ENCODE measurements at places on chromosomes 7 and 10. TPM values are rescaled to one million over a fixed set of nuclear protein-coding genes. Genes with fewer than 3 reads are reported as not detected.

DNA sequence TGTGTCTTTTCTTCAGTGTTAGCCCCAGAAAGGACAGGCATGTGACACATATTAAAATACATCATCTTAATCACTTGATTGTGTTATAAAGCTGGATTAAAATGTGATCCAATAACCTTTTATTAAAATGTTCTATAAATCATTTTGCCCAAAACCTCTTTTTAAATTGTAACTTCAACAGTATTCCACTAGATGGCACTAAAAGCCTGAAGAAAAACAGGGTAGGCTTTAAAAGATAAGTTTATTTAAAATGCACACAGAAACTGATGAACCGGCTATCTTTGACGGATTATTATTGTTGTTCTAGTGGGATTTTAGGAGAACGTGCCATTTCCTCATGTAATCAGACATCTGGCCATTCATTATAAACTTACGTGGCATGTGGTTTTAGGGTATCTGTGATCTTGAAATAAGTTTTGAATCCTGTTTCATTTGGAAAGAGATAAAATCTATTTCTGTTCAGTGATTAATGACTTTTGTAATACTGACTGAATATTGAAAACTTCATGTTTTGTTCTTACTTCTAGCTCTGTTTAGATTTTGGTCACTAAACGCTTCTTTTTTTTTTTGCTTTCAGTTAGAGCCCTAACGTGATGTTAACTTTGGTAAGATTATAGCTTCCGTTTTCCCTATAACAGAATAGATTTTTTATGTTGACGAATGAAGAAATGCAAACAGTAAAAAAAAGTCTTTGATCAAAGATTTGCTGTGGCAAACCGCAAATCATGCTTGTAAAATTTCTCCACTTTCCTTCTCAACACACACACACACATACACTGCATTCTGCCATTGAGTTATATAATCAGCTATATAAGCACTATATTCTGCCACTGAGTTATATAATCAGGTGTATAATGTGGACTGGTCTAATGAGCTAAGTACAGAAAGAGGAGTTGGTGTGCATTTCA lies 13.6 kb downstream of the VPS50 start:
- no peak for DNase-seq

- DNase-seq, result no peak
Measured at GRCh38 chr10:48291190-48291589, 15.3 kb upstream of the MAPK8 start.

- no peak for DNase-seq
Measured at GRCh38 chr7:137886746-137887145, 40.0 kb upstream of the DGKI start.

- no peak for DNase-seq
Measured at GRCh38 chr7:157253850-157254249, 83.0 kb upstream of the DNAJB6 start.

The GPR15LG gene
- total RNA-seq, result 19.3 TPM

DNA sequence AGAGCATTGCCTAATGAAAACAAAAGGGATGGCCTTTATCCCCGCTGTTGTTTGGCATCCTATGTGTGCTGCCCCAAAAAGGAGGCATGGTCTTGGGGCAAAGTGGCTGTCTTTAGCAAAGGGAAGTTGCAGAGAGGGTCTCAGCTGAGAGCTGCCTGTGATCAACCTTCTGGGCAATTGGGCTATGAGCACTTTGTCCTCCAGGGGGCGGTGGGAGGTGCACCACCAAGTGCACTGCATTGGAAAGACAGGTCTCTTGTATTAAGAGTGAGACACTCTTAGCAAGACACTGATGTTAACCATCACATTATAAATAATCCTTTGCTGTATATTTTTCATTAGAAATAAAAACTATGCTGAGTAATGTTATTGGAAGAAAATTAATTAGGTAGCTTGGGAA lies 314.8 kb downstream of the POM121L12 start:
- no peak for DNase-seq

The RNLS gene
- 18.6 TPM for total RNA-seq

DNA sequence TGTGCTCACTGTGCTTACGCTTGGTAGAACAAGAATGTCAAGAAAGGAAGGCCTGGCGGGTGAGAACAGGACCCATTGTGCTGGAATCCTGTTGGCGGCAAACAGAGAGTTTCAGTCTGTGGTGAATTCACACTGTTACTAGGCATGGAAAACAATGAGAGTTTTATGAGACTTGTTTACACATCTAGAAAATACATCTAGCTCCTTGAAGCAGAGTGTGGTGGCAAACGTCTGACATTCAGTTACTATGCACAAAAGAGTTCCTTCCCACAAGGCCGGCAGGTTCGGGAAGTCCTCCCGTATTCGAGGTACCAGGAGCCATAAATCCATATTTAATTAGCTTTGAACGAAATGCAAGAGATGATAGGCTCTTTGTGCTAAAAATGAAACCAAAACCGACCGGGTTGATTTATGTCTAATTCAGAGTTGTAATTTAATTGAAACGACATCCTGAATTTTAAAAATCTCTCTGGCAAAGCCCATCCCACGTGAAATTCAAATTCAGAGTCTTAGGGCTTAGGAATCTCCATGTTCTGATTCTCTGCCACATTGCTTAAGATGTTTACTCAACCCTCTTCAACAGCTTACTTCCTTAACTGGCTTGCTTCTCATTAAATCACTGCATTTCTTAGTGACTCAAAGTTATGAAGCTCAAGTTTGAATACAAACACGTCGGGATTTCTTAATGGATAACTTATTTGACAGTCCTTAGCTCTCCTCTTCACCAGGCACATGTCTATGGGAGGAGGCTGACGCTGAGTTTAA lies 299.9 kb upstream of the PITRM1 start:
- no peak for DNase-seq

The BTBD16 gene
- total RNA-seq, result 0.85 TPM

GRCh38 chr7:106778656-106779250 lies 86.3 kb upstream of the PIK3CG start:
- DNase-seq, result no peak

DNA sequence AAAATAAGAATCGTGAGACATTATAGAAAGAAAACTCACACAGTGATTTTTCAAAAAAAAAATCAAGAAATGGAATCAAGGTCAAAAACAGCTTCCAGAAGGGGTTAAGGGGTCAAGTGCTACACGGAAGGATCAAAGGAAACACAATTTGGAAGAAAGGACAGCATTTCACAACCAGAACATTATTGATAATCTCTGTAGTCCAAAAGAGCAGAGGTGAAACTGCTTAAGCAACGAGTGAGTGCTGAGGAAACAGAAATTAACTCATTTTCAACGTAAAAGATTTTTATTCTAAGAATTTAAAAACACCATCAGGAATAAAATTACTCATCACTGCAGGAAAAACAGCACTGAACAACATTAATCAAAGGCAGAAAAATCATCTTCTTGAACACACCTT lies 23.5 kb downstream of the MINDY3 start:
- DNase-seq, result no peak

DNA sequence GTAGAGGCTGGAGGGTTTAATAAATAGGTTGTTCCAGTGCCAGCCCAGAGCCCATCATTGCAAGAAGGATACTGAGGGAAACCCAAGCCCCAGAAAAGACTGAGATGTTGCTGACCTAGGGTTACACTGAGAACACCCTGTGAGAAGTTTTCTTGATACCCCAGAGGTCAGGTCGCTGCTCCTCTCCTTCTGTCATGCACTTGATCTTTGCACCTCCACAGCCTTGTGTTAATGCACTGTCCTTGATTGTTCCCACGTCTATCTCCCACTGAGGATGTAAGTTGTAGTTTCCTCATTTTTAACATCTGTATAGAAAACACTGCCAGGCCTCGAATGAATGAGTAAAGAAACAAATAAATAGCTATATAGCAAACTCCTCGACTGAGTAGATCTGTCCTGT lies 195.3 kb upstream of the AHR start:
- DNase-seq, result no peak

DNA sequence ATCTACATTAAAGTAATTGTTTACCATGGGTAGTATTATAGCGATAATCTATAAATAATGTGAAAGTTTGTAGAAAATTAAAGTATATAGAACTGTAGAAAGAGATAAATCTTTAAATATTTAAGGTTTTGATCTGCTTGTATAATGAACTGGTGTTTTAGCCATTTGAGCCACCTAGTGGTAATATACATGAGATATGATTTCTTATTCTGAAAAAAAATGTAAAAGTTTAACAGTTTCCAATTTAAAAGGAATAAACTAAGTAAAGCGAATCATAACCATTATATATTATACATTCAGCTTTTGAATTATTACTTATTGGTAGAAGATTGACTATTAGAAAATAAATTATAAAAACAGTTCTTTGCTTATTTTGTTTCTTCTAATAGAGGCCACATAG lies 91.2 kb downstream of the OTUD1 start:
- DNase-seq, result no peak

The TUBB8 gene
- not detected for total RNA-seq

The NKX1-2 gene
- total RNA-seq, result 0.89 TPM

The STRIP2 gene
- 1.1 TPM for total RNA-seq

The EPHA1 gene
- total RNA-seq, result 94.4 TPM

Measured in suprapubic skin (tissue), 4 donors.